ENCODE measurements at places on chromosomes 2 and 18.

DNA sequence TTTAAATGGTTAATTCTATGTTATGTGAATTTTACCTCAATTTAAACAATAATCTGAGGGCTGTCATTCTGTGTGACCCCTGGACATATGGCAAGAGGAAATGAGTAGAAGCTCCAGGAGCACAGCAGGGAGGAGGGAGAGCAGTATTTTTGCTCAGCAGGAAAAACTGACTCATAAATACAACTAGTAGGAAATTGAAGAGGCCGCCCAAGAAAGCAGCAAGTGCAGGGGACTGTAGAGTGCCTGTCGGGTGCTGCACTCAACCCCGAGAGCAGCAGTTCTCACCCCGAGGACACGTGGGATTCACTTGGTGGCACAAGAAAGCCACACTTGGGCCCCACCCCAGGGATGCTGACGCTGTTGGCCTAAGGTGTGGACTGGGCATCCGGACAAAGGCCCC is 60.8 kb downstream of the NPAS2 start:
- no peak for DNase-seq

- no peak for DNase-seq
Measured at GRCh38 chr2:23533338-23533695, 148.3 kb downstream of the KLHL29 start.

DNA sequence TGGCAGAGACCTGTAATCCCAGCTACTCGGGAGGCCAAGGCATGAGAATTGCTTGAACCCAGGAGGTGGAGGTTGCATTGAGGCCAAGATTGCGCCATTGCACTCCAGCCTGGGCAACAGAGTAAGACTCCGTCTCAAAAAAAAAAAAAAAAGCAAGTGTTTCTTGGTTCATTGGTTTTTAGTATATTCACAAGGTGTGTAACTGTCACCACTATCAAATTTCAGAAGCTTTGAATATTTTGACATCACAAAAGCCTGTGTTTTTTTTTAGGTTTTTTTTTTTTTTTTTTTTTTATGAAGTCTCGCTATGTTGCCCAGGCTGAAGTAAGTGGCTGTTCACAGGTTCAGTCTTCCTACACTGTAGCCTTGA is 16.7 kb downstream of the DDX1 start:
- no peak for DNase-seq

DNA sequence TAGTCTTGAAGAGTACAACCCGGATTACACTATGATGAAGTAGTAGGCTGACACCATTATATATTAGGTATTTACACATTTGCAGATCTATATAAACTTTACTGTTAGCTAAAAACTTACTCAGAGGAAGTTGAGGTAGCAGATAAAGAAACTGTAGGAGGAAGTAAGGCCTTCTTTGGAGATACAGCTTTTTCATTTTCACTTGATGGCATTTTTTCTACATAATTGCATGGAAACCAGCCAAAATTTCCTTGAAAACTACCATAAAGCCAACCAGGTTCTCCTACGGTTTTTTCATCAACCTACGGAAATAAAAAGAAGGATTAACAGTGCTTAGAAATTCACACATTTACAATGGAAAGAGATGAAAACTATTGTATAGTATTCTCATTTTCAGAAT is 86.6 kb downstream of the FAM228A start:
- no peak for DNase-seq

DNA sequence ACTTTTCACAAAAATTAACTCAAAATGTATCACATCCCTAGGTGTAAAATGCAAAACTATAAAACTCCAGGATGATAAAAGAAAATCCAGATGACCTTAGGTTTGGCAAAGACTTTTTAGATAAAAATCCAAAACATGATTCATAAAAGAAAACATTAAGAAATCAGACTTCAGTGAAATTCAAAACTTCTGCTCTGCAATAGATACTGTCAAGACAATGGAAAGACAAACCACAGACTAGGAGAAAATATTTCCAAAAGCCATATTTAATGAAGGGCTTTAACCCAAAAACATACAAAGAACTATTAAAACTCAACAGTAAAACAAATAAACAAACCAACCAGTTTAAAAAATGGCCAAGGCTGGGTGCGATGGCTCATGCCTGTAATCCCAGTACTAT is 173.6 kb upstream of the SPOPL start:
- DNase-seq = no peak

- DNase-seq = no peak
Measured at GRCh38 chr2:144471305-144472045, 48.4 kb downstream of the ZEB2 start.

DNA sequence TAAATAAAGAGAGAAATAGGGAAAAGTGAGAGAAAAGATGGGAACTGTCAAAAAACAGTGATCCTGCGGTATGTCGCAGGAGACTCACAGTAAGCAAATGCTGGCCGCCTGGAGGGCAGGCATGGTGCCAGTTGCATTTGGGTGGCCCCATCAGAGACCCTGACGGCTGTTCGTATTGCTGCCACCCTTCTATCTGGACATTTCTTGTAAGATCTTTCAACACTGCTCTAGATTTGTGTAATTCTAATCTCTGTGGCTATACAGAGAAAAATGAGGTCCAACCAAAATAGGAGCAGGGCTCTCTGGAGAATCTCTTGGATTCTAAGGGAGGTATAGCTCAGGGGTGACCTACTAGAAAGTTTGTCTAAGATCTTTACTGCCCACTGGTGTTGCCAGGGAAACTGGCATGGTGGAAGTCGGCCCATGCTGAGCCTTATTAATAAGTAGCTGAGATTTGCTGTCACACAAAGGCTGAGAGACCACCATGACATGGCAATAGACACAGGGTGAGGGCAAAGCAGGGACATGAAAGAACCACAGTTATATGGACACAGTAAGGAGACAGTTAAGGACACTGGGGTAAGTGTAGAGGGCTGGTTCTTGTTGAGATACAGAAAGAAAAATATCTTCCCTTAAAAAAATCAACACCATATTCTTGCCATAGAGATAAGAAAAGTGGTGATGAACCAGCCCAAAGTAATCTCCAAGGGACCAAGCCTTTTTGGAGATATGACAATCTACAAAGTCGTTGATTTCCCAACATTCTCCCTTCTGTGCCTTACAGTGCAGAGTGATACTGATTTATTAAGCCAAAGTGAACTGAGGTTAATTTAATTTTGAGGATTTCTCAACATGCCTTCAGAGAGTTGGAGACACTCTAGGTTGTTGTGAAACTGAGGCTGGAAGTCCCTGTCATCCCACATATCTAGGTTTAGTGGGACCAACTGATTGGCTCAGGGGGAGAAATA is 26.4 kb upstream of the FZD7 start:
- no peak for DNase-seq

DNA sequence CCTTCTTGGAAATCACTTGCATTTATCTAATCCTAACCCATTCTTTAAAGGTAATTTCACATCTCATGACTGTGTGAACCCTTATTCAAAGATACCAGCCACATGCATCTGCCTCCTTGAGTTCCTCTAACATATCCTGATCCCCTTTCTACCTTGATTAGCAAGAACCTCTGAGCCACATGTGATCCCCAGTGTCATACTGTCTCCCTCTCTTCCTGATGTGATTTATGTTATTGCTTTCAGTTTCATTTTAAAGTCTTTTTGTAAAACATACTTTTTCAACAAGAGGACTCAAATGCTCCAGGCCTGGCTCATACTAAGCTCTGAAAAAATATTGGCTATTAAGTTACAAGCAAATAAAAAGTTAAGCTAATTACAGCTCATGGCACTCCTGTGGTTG is 470.1 kb downstream of the DLGAP1 start:
- no peak for DNase-seq

DNA sequence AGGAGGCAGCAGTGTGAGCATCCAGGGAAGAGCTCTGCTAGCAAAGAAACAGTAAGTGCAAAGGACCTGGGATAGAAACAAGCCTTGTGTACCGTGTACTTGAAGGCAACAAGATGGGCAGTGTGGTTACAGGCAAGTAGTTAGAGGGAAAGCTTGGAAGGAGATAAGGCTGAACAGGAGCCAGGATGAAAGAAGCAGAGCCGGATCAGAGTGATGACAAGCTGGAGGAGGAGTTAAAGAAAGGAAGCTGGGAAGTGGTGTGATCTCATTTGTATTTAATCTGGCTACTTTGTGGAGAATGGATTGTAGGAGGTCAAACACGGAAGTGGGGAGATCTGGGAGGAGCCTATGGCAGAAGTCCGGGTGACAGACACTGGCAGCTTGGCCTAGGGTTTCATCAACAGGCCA is 44.7 kb upstream of the VPS54 start:
- DNase-seq = no peak

- no peak for DNase-seq
Measured at GRCh38 chr2:59798687-59799232, 754.7 kb downstream of the BCL11A start.

GRCh38 chr2:182587831-182588230 is 128.2 kb upstream of the DNAJC10 start:
- DNase-seq = no peak

GRCh38 chr2:222887124-222887523 is 26.3 kb downstream of the ACSL3 start:
- DNase-seq = no peak

DNA sequence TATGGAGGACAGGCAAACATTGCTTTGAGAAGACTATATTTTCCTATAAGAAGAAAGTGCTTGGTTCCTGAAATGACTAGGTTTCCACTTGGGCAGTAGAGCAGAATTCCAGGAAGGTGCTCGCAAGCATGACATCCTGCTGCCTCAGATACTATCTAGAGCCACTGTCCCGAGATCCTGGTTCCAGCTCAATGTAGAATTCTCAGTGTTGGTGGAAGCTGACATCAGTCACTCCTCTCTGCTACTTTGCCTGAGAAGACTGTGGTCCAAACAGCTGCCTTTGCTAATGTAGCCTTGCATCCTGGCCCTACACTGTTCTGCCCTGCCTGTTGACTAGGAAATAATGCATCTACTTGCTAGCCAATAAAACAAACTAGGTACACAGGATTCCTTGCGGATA is 50.0 kb upstream of the ITGA6 start:
- no peak for DNase-seq

- DNase-seq = no peak
Measured at GRCh38 chr18:44693030-44693784, 12.5 kb downstream of the SETBP1 start.

DNA sequence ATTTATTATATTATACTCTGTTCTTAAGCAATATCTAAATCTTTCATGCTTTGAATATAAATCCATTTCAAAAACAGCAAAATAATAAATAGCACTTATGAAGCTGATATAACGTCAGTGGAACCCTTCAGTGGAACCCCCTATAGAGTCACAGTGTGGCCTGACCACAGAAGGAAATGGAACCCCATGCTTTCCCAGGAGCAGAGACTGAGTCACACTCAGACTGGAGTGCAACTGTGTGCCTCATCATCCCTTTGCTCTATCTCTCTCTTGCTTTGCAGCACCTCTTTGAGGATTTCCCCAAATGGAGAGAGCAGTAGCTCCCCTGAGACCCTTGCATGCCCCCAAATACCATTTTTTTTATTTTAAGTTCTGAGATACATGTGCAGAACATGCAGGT is 13.1 kb downstream of the NXPH2 start:
- no peak for DNase-seq

DNA sequence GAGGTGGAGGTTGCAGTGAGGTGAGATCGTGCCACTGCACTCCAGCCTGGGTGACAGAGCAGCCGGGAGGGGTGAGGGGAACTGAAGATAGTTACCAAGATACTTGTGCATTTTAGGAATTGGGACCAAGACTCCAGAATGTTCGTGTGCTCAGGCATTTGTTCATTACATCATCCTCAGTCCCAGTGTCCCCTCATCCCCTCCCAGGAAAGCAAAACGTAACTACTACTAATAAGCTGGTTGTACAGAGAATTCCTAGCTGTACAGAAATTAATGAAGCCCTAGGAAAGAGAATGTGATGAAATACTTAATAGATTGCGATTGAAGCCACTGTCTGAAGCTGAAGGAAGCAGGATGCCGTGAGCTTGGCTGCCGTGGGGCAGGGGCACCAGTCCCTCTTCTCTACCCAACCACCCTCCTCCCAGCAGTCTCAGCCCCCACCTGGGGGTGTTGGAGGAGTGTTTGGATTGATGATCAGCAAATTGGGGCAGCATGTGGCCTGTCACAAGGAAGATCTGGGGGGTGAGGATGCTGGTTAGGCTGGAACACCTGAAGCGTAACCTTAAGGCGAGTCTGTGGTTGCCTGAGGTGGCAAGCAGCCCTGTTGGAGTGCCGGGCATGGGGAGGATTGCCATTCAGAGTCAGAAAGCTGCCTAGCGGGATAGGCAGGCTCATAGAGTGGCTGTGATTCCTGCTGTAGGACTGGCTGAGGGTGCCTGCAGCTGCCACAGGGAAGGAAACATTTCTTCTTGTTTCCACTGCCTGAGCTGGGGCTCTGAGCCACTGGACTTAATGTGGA is 140.9 kb downstream of the SH3RF3 start:
- no peak for DNase-seq

GRCh38 chr2:212906620-212907019 is 244.8 kb downstream of the IKZF2 start:
- DNase-seq = no peak

- DNase-seq = no peak
Measured at GRCh38 chr2:237210763-237211162, 125.1 kb downstream of the COPS8 start.

DNA sequence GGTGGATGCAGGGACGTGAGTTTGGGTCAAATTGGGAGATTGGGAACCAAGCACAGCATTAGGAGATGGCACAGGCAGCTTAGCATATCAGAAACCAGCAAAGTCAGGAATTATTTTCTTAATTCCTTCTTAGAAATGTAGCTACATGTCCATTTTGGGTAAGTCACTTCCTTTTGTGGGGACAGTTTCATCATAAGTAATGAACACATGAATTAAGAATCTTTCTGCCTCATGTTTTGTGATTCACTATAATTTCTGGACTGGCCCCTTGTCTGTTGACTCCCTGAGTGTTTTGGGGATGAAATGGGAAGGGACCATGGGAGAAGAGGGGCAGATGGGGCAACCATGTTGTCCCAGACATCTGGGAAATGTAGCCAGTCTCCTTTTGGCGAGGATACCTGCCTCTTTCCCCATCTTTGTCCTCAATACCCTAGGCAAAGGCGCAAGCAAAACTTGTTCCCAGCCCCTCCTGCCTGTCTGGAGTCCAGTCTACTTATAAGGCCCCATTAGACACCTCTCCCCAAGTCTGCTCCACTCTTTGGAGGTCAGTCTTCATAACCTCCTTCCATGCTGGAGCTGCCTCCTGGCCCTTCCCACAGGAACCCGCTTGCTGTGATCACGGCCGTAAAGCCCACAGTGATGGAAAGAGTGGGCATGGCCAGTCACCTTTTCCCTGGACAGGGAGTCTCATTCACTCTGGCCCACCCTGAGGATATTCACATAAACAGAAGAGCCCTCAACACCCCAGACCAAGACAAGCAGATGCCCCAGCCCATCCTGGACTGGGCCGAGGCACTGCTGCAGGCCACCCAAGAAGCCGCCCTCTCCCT is 25.7 kb downstream of the MTHFD2 start:
- DNase-seq = no peak

- no peak for DNase-seq
Measured at GRCh38 chr2:152588998-152589397, 128.3 kb downstream of the PRPF40A start.

- DNase-seq = no peak
Measured at GRCh38 chr2:172204309-172204708, 101.6 kb upstream of the DLX2 start.

- no peak for DNase-seq
Measured at GRCh38 chr2:127609031-127609751, 36.8 kb upstream of the GPR17 start.
